ENCODE measurements at places on chromosomes 7 and 10.

DNA sequence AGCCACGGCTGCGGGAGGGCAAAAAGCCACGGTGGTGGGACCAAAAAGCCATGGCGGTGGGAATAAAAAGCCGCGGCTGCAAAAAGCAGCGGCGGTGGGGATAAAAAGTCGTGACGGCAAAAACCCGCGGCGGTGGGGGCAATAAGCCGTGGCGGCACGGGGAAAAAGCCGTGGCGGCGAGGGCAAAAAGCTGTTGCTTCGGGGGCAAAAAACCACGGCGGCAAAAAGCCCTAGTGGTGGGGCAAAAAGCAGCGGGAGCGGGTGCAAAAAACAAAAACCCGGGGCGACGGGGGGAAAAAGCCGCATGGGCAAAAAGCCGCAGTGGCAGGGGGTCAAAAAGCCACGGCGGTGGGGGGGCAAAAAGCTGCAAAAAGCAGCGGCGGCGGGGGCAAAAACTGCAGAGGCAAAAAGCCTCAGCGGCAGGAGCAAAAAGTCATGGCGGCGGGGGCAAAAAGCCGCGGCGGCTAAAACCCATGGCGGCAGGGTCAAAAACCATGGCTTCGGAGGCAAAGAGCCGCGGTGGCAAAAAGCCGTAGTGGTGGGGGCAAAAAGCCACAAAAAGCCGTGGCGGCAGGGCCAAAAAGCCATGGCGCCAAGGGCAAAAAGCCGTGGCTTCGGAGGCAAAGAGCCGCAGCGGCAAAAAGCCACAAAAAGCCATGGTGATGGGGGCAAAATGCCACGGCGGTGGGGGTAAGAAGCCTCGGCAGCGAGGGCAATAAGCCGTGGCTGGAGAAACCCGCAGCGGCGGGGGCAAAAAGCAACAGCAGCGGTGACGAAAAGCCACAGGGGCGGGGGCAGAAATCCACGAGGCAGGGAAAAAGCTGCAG lies 525.8 kb downstream of the ZNF33B start:
- DNase-seq = no peak

- no peak for DNase-seq
Measured at GRCh38 chr10:101818872-101819633, 809 bp upstream of the OGA start.

- DNase-seq = no peak
Measured at GRCh38 chr10:72226418-72227027, 10.4 kb upstream of the ASCC1 start.

DNA sequence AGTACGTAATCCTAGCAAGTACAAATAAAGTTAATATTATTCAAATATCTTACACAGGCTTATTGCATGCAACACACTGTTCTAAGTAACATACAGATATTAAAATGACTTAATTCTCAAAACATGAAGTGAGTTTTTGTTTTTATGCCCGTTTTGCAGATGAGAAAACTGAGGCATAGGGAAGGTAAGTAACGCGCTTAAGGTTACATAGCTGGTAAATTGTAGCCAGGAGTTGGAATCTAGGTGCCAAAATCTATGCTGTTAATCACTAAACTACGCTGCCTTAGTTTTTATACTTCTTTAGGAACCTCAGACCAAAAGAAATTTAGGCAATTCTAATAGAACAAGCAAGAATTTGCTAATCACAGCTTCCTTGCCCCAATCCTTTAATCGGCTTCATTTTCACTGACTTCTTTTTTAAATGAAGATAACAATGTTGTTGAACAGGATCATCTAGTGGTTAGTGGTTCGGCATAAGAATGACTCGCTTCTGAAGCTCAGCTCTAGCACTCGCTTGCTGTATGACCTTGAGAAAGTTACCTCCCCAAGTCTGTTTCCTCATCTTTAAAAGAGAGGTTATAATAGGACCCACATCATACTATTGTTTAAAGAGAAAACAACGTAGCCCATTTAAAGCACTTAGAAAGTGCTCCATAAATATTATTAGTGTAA lies 1.0 kb upstream of the LRRTM3 start:
- no peak for DNase-seq

DNA sequence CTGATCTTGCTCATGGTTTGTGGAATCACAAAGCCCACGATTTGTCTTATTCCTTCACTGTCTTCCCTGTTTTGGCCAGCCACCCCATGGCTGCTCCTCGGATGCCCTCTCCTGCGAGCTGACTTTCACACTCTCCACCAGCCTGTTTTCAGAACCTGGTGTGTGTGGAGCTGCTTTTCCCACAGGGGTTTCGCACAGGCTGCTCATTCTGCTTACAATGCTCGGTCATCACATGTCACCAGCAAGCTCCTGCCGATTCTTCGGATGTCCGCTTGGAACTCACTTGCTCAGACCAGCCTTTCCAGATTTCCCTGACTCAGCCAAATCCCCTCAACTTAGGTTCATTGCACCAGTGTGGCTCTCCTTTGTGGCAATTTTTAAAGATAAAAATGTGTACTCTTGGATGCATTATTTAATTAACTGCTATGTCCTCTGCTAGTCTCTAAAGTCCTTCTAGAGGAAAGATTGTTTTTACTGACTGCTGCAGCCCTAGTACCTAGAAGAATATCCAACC lies 1018.6 kb upstream of the LRRTM3 start:
- DNase-seq = no peak

DNA sequence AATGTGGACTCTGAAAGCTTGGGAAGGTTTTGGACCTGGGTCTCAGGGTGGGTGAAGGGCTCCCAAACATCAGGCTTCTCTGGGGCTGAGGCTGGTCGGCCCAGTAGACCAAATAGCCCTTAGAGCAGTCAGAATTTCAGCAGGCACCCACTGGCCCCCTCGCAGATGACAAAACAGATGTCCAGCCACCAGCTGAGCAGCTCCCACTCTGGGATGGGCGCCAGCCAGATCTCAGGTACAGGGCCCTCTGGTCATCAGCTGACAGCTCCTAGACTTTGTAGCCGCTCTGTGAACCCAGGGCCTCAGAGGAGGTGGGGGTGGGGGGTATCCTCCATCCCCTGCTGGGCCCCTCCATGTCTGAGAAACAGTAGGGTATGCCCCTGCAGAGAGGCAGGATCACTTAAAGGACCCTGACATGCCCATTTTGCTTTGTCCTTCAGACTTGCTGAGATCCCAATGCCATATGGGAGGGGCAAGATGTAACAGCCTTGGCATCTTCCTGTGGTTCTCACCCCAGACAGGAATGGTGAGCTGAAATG lies 26.5 kb downstream of the HSPA12A start:
- no peak for DNase-seq

GRCh38 chr7:44380189-44380830 lies 54.9 kb upstream of the CAMK2B start:
- DNase-seq = no peak

GRCh38 chr7:129127601-129128000 lies 16.9 kb upstream of the TSPAN33 start:
- no peak for DNase-seq

Measured in CD4-positive, alpha-beta T cell treated with Interleukin-4 for 1 hour (primary cell).